ENCODE measurements at places on chromosomes 5 and 9.

GRCh38 chr9:100401042-100401441 lies 25.9 kb upstream of the MSANTD3 start:
- DNase-seq = no peak

DNA sequence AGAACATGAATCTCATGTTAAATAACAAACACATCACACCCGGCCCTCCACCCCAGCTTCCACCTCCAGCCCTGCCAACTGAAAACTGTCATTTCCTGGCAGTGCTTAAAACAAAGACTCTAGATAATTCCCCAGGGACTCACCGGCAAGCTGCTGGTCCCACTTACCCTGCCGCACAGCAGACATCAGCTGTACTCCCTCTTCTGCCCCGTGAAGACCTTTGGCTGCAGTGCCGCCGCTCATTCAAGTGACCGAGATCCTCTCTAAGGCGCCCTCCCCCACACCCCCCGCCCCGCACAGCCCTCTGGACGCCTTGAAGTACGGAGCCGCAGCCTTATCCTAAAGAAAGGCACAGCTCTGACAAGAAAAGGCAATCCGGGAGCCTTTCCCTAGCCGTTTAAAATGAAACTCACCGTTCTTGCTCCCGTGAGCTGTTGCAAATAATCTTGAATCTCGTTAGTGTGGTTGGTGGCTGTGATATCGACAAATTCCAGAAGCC lies 434 bp downstream of the GLRX start:
- peak; percentile 60 for DNase-seq

GRCh38 chr5:132486318-132487094 lies 4.1 kb downstream of the IRF1 start:
- DNase-seq = no peak

DNA sequence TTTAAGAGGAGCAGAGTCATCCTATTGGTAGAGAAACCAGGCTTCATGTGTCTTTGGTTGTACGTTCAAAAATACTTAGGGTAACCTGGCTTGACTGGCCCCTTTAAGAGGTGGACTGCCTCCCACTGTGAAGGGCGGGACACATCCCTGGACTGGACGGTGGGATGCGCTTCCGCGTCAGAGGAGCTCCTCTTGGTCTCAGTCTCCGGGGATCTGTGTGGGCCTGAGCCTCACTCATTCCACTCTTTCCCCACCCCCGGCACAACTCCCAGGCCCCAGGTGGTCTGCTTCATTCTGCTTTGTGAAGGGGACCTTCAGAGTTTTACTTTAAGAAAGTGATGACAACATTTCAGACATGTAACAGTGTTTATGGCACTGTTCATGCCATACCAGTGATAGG lies 601.1 kb downstream of the IRX1 start:
- no peak for DNase-seq

GRCh38 chr9:131262327-131263032 lies 13.8 kb downstream of the FAM78A start:
- no peak for DNase-seq

DNA sequence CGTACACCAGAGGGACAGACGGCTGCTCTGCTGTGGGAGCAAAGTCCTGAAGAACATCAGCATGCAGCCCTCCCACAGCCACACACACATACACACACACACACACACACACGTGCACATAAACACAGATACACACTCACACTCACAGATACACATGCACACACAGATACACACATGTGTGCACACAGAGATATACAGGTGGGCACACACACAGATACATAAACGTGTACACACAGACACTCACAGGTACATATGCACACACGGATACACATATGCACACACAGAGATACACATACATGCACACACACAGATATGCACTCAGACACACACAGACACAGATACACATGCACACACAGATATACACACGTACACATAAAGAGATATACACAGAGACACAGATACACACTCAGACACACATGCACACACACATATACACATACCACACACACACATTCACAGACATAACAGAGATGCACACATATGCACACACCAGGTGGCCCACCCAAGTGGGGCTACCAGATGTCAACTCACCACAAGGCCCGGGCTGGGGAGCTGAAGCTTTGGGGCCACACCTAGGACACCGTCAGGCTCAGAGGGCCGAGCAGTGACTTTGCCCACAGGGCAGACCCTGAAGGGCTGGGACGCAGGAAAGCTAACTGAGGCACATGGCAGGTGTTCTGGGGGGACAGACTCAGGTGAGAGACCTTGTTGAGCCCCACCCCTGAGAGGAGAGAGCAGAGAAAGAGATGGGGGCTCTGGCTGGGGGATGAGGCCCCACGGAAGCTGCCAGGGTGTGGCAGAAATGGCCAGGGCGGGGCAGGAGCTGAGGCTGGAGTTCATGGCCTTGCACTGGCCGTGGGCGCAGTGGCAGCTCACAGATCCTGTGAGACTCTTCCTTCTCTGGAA lies 148.6 kb upstream of the PPP1R26 start:
- no peak for DNase-seq

DNA sequence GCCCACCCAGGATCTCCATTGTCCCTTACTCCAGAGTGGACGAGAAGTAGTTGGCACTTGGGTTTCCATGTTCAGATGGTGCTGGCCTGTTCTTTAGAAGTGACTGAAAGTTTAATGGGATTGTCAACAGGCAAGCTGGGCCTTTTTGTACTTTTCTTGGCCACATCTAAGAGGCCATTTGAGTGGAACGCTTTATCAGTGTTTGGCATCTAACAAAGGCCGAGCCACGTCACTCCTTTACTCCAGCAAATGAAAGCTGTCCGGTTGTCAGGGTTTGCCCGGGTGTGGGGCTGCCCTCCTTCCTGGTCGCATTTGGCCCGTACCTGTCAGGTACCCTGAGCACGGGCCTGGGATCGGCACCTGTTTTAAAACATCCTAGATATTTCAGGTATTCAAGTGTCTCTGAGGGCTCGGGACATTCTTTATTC lies 71.5 kb downstream of the RCL1 start:
- no peak for DNase-seq

- DNase-seq = no peak
Observed at GRCh38 chr9:114849450-114849849, 43.6 kb upstream of the TNFSF15 start.

- no peak for DNase-seq
Observed at GRCh38 chr9:82356871-82357270, 368.3 kb downstream of the SPATA31D1 start.

GRCh38 chr9:130327070-130327780 lies 61.7 kb downstream of the HMCN2 start:
- no peak for DNase-seq

- peak; percentile 28 for DNase-seq
Observed at GRCh38 chr9:106830527-106831150, 32.3 kb upstream of the ZNF462 start.

- no peak for DNase-seq
Observed at GRCh38 chr9:129102791-129103594, 7.6 kb downstream of the CRAT start.

DNA sequence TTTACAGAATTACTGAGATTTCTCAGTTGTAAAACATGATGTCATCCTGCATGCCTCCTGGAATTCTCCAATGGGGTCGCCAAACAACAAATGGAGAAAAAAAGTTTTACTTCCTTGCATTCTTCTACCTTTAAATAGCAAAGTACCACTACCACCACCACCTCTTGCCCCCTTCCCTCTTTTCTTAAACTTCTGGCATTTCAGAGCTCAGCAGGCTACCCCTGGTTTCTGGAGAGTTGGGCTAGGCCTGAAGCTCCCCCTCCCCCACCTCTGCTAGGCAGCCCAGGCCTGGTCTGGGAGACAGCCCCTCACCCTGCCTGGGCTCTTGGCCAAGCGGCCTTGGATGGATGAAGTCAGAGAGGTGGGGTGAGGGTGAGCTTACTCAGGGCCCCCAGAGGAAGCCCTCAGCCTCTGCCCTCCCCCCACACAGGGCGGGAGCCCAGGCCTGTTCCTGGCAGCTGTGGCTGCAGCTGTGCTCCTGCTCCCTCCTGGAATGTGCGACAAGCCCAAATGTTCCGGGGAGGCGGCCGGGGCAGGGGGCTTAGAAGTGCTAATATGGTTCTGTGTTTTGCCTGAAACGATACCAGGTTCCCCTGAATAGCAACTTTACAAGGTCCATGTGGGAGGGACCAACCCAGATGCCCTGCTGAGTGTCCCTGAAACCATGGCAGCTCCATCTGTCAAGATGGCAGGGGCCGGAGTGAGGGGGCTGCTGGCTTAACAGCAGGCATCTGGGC lies 6.0 kb upstream of the CCIN start:
- no peak for DNase-seq

DNA sequence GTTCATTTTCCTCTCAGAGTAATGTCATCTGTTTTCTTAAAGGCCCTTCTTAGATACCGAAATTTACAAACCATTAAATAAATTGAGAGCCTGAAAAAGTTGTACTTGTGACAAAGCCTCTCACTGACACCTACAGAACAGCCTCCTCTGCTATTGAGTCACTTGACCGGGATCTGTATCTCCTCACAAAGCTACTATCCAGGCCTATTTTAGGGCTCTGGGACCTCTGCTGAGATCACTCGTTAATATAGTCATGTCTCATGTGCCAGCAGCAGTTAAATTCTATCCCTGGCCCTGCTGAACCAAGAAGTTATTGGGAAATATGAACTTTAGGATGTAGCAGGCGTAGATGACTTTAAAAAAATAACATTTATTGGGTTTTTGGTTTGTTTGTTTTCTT lies 31.1 kb downstream of the FBXO38 start:
- DNase-seq = no peak

DNA sequence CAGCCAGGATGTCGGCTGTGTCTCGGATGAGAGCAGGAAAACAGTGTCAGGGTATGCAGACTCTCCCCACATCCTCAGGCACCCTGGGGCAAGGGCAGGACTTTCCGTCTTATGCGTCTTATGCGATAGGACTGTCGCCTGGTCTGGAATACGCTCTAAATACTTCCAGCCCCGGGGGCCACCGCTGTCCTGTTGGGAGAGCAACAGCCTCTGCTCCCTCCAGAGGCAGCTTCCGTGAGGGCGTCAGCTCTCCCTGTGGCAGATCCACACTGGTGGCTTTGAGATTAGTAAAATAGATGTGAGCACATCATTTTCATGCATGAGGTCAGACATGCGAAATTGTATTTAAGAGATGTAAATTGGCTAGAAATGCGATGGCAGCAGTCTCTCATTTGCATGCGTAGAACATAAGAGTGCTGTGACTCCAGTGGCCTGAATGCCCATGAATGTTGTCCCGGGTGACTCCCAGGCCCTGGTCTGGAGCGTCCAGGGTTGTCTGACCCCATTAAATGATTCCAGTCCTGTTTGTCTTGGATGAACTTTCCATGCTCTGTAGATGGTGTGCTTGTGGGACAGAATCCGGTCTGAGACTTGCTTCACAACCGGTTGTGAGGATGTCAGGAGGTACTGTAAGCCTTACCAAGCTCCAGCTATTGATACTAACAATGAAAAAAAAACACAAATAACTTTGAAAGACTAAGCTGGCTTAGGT lies 228.2 kb downstream of the SYK start:
- DNase-seq = no peak

GRCh38 chr5:6788956-6789649 lies 75.9 kb downstream of the TENT4A start:
- DNase-seq = no peak

DNA sequence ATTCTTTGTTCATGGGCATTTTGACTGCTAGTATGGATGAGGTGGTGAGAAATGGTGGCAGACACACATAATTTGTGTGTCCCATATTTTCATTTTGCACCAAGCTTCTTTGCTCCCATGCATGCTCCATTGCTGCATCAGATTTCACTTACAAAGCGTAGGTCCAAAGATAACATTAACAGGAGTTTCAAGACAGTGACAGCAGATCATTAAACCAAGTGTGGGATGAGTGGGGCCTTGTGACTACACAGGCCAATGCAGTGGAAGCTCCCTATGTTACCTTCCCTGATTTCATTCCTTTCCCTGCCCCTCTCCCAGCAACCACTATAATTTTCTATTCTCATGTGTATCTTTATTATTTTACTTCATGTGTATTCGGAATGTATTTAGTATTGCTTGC lies 142.0 kb downstream of the AOPEP start:
- DNase-seq = no peak

DNA sequence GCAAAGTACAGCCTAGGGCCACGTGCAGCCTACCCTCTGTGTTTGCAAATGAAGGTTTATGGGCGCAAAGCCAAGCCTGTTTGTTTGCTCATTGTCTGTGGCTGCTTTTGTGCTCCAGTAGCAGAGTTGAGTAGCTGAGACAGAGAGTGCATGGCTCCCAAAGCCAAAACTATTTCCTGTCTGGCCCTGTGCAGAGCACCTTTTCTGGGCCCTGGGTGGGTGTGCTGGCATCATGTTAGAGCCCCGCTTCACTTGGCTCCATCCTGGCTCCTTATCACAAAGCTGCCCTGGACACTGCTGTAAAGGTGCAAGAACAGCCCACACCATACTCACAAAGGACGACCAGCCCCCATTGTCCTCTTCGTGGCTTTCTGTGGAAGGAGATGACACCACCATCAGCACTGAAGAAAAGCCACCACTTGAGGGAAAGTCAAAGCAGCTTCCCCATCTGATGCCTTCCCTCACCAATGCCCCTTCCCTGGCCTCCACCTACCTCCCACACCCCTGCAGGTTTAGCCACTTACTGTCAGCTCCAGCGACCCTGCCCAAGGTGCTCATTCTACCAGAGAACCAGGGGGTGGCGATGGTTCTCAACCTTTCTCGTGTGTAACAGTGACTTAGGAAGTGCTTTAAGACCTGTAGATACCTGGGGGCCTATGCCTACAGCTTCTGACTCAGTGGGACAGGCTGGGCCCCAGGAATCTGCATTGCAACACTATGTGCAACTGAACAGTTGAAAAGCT lies 23.4 kb downstream of the LCP2 start:
- DNase-seq = peak; percentile 82

GRCh38 chr9:89684912-89685636 lies 80.3 kb downstream of the GADD45G start:
- DNase-seq = no peak

DNA sequence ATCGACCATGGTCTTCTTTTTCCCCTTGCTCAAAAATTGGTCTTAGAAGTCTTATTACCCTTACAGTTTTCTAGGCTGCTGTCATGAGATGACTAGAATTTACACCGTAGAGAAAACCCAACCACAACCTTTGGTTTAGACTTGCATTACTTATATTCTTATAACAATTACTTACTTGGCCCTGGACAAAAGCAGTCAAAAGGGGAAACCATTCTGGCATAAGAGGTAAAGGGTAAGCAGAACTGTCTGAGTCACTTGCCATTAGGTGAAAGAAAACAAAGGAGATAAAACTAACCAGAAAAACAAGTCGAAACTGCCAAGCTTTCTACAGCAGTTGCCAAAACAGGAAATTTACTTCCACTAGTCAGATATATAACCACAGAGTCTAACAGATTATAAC lies 17.9 kb downstream of the TMEM245 start:
- peak; percentile 35 for DNase-seq

GRCh38 chr5:10987925-10988504 lies 227.0 kb upstream of the DAP start:
- DNase-seq = no peak

GRCh38 chr5:172106511-172107356 lies 81.3 kb downstream of the STK10 start:
- DNase-seq = no peak

- DNase-seq = no peak
Observed at GRCh38 chr9:68505681-68506409, 34.8 kb downstream of the TMEM252 start.
